Activated gamma-delta T cell (primary cell): ENCODE measurements at places on chromosomes 16 and 17.

DNA sequence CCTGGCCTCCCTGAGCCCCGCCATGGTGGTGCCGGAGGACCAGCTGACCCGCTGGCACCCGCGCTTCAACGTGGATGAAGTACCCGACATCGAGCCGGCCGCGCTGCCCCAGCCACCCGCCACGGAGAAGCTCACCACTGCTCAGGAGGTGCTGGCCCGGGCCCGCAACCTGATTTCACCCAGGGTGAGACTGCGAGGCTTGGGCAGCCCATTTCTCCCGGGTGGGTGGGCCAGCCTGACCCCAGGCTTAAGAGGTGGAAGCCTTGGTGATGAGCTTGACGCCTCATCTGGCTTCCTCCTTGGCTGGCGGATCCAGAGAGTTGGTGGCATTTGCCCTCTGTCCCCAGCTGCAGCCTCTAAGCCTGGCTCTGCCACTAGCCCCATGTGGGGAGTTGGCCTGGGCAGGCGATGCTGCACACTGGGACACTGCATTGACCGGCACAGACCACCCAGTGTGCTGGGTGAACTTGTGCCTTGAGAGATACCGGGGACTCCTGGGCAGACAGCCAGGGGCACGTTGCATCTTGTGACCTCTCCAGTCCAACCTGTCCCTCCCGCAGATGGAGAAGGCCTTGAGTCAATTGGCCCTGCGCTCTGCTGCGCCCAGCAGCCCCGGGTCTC is 3.0 kb downstream of the CDT1 start:
- no peak for DNase-seq

DNA sequence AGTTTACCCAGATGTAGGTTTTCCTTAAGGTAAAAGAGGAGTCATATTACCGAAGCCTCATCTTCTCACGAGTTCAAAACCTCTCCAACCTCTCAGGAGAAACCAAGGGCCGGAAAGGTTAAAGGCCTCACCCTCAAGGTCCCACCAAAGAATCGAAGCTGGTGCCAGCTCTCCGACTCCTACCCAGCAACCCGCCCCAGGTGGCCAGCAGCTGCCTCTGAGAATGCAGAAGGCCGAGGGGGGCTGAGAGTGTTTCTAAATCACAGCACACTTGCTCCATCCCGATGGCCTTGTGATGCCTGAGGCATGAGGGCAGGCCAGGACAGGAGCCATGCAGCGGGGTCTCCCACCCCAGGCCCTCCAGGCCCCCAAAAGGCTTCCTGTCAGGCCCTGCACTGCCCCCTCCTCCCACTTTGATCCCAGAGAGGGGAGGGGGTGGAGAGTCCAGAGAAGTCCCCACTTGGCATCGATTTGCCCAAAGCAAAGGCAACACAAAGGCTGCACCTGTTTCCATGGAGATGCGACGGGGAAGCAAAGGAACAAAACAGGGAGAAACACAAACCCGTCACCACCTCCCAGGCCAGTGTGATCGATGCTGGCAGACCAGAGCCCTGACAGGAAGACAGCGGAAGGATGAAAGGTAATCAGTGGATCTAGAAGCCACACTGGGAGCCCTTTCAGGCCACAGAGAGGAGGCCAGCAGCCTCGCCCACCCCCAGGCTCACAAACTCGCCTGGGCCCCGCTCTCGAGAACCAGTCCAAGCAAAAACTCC is 39.0 kb downstream of the CUEDC1 start:
- no peak for DNase-seq

GRCh38 chr17:50146927-50147665 is 3.4 kb downstream of the PPP1R9B start:
- no peak for DNase-seq

DNA sequence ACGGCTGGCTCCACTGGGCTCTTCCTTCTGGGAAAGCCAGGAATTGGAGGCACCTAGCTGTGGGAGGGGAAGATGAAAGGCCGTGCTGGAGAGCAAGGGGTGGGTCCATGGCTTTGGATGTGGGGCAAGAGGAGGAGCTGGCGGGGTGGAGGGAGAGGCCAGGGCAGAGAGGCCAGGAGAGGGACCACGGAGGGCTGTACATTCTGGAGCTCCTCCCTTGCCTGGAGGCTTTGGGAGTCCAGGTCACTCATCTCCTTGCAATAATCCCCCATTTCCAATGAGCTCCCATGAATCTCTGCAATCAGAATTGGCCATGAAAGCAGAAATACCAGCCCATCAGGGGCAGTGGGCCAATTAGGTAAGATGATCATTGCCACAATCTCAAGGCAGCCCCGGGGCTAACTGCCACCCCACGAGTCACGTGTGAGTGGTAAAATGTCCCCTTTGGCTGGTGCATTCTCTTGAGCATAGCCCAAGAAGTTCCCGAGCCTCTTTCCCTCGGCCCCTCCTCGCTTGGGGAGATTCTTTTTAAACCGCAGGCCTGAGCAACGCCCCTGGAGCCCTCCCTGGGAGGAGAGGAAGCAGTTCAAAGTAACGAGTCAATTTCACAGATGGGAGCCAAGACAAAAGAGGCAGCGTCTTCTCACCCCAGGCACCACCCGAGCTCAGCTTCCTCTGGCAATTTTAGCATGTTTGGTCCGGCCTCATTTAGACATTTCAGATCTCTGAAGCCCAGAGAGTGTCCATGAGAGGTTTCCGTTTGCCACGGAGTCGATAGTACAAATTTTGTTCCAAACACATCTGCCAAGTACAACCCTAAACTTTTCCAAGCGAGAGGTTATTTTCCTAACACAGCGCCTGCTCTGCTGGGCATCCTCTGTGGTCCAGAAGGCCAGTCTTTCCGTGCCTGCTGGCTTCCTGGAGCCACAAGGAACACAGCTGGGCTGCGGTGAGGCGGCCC is 13.4 kb downstream of the RTN4RL1 start:
- no peak for DNase-seq

GRCh38 chr17:30323895-30324319 is 9.9 kb downstream of the TMIGD1 start:
- DNase-seq = no peak

GRCh38 chr16:27321013-27321915 is 7.5 kb downstream of the IL4R start:
- no peak for DNase-seq

- no peak for DNase-seq
These were observed 19.0 kb upstream of the RMI2 start for GRCh38 chr16:11326084-11326736.

DNA sequence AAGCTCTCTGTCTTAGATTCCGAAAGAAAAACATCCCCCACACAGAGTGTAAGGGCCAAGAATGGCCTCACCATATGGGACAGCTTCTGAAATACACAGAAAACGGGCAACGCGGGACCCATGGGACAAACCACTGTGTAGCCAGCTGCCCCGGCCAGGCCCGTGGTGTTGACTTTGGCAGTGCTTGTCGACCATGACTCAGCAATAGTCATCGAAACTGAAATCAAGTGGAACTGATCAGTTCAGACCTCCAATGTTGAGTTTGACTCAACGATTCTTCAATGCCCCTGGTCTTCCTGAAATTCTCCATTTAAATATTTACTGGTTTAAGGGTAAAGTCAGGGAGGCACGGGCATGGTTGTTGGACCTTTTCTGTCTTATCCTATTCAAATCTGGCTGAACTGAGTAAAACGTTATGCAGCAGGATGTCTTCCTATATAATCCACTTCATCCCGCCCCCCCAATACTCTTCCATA is 27.5 kb downstream of the ZFHX3 start:
- DNase-seq = no peak

- no peak for DNase-seq
These were observed 5.7 kb upstream of the ZNF469 start for GRCh38 chr16:88376835-88377726.

DNA sequence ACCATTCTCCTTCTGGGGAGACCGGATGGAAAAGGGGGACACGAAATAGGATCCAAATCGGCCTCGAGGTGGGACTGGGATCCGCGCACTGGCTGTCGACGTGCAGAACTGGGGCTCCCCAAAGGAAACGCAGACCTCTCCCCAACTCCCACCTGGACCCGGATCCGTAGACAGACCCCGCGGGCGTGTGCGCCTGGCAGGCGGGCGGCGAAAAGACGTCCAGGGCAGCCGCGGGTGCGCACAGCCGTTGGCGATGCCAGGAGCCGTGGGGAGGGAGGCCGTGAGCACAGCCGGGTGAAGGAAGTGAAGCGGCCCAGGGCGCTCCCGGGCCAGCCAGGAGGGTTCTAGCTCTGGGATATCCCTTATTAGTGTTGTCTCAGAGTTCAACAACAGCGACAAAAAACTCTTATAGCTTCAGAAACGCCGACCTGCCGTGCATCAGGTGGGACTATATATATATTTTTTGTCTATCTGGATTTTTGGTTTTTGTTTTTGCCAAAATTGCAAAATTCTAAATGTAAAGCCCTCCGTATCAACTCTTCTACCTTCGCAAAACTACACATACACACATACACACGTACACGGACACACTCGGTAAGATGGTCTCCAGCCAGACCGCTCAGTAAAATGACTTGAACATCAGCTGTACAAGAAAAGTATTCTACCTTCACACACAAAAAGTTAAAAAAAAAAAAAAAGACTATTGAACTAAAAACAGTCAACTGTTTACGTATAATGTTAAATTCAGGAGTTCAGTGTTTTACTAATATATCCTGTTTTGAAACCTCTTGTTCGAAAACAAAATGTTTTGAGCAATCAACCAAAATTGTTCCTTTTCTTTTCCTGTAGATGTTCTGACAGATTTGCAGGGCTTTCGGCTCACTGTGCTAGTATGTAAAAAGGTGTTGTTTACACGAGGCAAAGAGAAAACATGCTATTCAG is 5.2 kb upstream of the AATF start:
- no peak for DNase-seq

DNA sequence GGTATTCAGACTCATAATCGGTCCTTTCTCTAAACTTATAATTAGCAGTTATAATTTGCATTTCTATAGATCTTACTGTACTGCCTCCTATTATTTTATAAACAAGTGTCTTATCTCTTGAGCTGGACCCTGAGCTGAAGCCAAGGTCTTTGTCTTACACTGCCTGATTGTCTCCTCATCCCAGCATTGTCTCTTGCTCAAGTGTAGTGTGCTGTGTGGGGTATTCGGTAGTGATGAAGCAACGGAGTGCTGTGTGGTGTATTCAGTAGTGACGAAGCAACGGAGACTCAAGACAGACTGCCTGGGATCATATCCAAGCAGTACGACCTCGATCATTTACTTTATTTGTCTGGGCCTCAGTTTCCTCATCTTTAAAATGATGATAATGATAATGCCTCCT is 69.3 kb downstream of the COX10 start:
- no peak for DNase-seq

- no peak for DNase-seq
These were observed 7.9 kb downstream of the UNC119 start for GRCh38 chr17:28544402-28545140.

GRCh38 chr16:85003725-85004586 is 7.4 kb downstream of the ZDHHC7 start:
- no peak for DNase-seq

DNA sequence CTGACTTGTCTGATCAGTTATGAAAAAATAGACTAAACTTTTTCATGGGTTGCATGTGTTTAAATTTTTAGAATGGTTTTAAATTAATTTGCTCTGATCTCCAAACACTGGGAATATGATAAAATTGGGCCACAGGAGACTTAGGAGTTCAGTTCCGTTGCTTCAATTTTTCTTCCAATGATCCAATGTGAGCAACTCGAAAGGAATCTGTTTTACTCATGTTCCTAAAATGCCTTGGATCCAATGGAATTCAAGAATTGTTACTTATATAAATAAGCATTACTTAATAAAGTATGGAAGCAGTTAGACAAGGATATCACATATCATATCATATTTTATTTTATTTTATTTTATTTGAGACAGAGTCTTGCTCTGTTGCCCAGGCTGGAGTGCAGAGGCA is 56.0 kb upstream of the NACA2 start:
- no peak for DNase-seq

DNA sequence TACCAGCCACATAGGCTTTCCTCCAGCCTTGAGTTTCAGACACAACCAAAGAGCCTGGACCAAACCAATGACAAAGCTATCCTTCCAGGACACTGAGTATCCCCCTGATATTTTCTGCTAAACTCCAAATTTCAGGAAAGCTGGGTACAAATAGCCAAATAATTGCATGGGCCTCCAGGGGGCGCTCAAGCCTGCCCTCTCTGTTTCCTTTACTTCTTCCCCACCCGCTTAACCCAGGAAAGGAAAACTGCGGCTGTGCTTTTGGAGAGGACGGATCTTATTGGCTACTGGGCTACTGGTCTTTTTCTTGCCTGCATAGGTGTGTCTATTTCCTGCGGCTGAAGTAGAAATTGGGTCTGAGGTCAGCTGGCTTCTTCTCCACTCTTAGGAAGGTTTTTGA is 30.1 kb downstream of the GNGT2 start:
- DNase-seq = no peak

GRCh38 chr17:38540514-38541045 is 65.2 kb downstream of the SRCIN1 start:
- no peak for DNase-seq

DNA sequence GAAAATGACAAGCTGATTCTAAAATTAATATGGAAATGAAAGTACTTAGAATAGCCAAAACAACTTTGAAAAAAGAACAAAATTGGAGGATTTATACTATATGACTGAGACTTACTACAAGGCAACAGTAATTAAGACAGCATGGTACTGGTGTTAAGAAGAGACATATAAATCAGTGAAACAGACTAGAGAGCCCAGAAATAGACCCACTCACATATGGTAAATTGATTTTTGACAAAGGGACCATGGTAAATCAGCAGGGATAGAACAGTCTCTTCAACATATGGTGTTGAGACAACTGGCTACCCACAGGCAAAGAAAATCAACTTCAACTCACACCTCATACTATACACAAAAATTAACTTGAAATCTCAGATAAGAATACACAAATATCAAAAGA is 12.9 kb downstream of the CMC2 start:
- no peak for DNase-seq

DNA sequence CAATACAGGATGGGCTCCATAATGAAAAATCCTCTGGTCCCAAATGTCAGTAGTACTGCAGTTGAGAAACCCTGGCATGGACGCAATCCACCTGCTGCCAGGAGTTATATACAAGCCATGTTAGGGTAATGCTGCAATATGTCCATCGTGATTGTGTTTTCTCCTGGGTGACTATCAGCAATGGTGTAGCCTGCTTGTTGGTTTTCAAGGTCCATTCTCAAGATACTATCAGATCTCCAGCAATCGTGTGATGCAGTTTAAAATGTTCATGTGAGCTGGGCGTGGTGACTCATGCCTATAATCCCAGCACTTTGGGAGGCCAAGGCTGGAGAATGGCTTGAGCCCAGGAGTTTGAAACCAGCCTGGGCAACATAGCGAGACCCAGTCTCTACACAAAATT is 24.0 kb downstream of the ABCC1 start:
- no peak for DNase-seq

- DNase-seq = no peak
These were observed 58.5 kb upstream of the BCAR1 start for GRCh38 chr16:75309899-75310430.

GRCh38 chr17:59505610-59506276 is 59.7 kb upstream of the DHX40 start:
- DNase-seq = no peak

GRCh38 chr16:58024486-58025350 is 836 bp upstream of the MMP15 start:
- no peak for DNase-seq

- no peak for DNase-seq
These were observed 3.8 kb downstream of the AXIN2 start for GRCh38 chr17:65557349-65558310.

- DNase-seq = no peak
These were observed 174.6 kb upstream of the CDH13 start for GRCh38 chr16:82452004-82452756.
